Endothelial cell of umbilical vein (primary cell): ENCODE measurements at places on chromosomes 6 and 20. TPM values are rescaled to one million over a fixed set of nuclear protein-coding genes. Genes with fewer than 3 reads are reported as not detected.

MAS1 gene
- total RNA-seq, result not detected in 2 replicates

GRCh38 chr6:163423696-163424095 lies 9.2 kb downstream of the QKI start:
- DNase-seq, result no peak

NOTCH4 gene
- total RNA-seq, result 114 and 120 TPM in 2 replicates

GRCh38 chr6:118743746-118744145 lies 92.4 kb upstream of the CEP85L start:
- DNase-seq, result no peak

DYNLT1 gene
- total RNA-seq, result 162 TPM in 2 replicates

DNA sequence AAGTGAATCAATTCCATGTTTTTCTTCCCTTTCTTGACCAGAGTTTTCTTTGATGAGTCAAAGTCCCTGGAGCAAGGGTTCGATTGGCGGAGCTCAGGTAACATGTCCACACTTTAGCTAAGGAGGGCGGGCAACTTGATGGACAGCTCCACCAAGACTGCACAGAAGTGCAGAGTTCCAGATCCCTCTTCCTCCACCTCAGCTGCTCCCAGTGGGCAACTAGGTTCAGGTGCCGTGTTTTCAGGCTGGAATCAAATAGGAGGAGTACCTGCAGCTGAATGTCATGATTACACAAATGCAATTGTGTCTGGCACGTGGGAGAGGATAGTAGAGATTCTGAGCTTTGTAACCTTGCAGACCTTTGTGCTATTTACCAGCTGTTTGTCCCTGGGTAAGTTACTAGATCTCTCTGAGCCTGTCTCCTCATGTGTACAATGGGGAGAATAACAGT lies 1.9 kb upstream of the ELMO2 start:
- DNase-seq, result no peak

DNA sequence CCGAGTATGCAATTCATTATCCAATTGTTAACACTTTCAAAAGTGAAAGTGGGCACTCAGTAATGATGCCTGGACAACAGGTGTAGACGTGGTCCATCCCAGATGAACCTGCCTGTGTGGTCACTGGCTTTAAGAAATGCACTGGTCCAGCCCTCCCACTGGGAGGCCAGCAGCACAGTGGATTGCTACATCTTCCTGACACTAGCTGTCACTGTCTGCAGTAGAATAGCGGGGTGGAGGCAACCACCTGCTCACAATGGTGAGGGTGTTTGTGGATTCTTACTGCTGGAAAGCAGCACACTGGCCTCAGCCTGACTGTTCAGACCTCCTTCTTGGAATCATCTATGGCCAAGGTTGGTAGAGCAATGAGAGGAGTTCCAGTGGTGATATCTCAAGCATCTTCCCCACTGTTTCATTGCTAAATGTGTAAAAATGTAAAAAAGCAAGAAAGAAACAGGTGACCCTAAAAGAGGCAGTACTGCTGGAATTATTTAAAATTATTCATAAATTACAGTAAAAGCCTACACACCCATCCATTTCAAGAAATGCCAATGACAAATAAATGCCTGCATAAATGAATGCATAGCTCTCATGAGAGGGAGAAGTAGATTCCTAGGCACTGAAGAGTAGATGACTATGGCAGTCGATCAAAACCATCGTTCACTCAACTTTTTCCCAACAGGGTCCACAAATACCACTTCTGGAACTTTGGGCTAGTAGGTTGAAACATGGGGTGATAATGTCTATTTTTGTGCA lies 228.0 kb upstream of the PLN start:
- DNase-seq, result no peak

KIAA1755 gene
- 0.51 and 0.58 TPM in 2 replicates for total RNA-seq
